Activated naive CD4-positive, alpha-beta T cell treated with anti-CD3 and anti-CD28 coated beads, Interleukin-2, amount 10 ng/mL, durations not matched to agents 7 days and 5 days (primary cell): ENCODE measurements at places on chromosomes 16 and 17.

DNA sequence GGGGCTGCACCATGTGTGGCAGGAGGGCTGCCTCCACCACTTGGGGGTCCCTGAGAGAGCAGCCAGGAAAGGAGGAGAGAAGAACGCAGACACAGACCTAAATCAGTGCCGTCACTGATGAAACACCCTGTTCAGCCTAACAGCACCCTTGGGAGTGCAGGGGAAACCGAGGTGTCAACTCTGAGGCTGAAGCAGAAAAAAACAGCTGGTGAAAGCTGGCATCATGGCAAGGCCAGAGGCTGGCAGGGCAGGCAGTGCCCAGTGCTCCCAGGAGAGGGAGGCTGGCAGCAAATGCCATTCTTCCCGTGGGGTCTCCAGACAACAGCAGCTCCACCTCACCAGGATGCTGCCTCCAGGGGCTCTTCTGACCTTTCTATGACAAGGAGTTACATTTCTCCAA, 23.1 kb downstream of the SPHK1 start:
- DNase-seq, result peak; percentile 16

DNA sequence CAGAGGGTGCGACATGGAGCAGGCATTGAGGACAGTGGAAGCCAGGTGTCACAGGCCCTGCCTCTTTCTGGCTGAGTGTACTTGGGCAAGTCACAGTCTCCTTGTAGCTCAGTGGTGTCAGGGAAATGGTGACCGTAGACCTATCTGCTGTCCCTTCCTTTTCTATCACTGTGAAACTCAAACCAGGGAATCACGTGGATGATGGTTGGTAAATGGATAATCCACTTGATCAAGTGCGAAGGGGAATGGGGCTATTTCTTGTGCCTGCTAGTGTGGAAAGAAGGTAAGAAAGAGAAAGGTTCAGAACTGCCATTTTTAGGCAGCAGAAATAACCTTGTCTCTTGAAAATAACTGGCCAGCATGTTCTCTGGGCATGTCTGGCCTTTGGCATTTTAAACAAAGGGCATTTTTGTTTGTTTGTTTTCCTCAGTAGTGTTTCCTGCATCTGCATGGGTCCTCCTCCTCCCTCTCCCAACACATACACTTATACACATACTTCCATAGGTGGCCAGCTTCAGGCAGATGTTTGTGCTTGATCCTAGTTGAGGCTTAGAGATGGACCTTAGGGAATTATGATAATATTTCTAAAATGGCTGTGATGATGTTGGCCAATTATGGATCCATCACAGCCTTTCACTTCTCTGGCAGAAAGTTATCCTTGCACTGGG, 7.1 kb downstream of the TBX4 start:
- no peak for DNase-seq

DNA sequence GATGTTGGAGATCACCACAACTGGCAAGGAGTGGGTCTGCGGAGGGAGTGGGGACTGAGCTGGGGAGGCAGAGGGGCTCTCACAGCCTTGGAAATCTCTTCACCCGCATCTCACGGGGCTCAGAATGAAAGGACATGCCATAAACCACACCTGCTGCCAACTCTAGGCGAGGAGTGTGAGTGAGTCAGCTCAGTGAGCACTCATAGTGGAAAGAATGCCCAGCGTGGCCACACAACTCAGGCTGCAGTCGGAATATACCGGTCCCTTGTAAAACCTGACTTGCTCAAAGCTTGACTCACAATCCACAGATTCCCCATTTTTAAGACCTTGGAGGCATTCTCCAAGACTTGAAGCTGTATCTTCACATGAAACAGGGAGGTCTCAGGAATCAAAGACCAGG, 36.7 kb downstream of the STAT5A start:
- no peak for DNase-seq

DNA sequence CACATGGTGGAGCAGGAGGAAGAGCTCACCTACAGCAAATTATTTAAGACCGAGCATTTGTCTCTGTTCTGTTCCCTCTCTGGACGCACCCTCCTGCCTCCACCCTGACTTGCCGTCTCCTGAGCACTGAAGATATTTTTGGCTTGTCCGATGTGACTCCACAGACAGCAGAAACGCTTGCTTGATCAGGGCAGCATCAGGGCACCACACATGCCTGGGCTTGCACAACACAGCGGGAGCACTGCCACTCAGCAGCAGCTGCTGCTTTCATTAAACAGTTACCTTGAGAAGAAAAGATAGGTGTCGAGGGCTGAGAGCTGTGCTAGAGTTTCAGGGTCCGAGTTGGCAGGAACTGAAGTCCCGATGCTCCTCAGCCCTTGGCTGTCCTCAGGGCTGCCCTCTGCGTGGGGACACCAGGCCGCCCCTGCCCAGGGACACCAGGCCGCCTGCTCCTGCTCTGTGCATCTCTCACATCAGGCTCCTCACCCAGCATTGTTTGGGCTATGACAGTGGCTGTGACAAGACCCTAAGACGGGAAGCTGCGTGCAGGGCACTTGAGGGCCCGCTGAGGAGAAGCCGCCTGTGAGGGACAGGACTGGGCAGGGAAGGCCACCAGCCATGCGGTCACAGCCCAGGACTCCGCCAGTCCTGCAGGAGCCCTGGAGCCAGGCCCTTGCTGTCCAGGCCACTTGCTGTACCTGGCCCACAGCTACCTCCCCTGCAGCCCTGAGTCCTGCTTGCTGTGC, 21.3 kb upstream of the CDH15 start:
- no peak for DNase-seq

- DNase-seq, result no peak
These were observed 17.5 kb downstream of the HS3ST4 start for GRCh38 chr16:25709213-25709612.

DNA sequence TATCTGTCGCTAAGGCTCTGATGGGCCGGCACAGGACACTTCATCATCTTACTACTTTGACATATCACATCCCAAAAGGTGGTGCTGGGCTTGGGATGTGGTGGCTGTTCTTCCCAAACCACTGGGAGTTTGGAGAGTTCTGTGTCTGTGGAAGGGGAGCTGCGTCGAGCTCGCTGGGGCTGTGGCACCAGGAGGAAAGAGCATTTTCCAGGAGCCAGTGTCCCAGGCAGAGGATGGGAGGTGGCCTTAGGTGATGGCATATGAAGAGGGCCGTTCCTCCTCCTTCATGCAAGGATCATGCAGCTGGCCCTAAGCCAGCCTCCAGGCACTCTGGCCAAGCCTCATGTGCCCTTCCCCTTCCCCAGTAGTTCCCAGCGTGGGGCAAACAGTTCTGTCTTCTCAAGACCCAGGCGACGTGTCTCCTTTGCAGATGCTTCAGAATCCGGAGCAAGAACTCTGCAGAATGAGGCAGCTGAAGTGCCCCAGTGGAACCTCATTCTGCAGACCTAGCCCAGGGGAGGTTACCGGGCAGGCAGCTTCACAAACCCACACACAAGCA, 89.4 kb upstream of the TNRC6C start:
- no peak for DNase-seq

GRCh38 chr16:64478252-64478906, 643.5 kb downstream of the CDH11 start:
- no peak for DNase-seq

GRCh38 chr16:50603206-50604064, 55.2 kb downstream of the NKD1 start:
- no peak for DNase-seq
